NCI-H2107 (cell line): ENCODE measurements at places on chromosomes 1 and 21.

DNA sequence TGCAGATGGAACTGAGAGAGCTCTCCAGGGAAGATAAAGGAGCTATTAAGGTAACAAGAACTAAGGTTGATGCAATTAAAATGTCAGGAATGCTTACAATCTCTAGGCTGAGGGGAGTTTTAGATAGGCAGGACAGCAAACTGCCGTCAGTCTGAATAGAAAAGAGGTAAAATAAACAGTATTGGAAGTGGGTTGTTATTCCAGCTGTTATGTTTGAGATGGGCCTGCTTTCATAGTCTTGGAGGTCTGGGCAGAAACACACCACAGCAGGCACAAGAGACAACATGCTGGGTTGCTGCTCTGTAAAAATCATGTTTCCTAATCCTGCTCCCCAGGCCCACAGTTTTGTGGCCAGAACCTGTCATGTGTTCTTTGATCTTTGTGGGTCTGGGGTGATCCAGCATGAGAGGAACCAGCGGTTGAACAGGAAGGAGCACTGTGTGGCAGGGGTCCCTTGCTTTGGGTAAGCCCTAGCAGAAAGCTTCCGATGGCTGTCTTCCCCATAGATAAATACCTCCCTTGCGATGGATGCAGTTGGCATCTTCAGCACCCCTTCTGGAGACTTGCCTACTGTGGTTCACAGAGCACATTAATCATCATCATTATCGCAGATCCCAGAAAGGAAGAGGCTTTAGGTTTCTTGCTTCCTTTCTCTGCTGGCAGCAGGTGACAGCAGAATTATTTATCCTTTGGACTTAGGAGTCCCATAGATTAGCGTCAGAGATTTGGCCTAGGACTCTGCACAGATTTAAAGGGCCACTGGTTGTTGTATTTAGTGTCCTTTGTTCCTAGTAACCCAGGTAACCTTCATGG is 97.1 kb downstream of the AK5 start:
- DNase-seq = no peak

- no peak for DNase-seq
Measured at GRCh38 chr1:47759251-47759935, 237.8 kb downstream of the TRABD2B start.

DNA sequence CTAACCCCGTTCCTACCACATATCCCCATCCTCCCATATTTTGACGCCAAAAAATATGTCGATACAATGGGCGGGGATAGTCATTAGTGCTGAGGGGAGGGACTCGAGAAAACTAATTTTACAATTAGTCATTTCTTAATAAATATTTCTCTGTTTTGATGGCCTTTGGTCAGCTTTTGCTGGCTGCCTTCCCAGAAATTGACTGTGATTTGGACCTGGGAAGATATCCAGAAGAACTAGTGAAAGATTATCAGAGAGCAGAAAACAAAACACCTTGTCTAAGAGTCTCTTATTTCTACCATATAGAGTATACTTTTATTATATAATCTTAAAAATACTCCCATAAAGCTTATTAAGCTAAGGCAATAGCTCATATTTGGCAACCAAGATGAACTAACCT is 247.6 kb downstream of the MRPL39 start:
- no peak for DNase-seq

DNA sequence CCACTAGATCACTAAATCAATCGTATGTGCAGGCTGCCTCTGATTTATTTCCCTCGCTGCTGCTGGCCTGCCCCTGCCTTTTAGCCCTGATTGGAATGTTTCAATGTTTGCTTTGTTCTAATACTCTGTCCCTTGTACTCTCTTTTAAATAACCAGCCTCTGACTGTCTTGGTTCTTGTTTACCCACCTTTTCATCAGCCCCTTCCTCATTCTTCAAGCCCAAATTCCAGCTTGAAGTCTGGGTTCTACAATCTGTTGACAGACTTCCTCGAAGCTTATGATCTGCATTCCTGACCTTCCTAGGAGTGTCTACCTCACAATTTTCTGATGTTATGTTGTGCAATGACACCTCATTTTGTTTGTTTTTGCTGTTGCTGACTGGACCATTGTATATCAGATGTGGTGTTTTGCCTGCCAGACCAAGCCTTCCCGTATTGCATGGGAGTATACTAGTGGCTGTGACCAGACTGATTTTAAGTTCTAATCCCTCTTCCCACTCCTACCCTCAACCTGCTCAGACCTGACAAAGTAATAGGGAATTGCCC is 46.6 kb upstream of the APOBEC4 start:
- DNase-seq = no peak

- peak; percentile 56 for DNase-seq
Measured at GRCh38 chr1:184973272-184974055, 844 bp downstream of the NIBAN1 start.

- no peak for DNase-seq
Measured at GRCh38 chr1:99176753-99177152, 87.5 kb upstream of the PLPPR4 start.

DNA sequence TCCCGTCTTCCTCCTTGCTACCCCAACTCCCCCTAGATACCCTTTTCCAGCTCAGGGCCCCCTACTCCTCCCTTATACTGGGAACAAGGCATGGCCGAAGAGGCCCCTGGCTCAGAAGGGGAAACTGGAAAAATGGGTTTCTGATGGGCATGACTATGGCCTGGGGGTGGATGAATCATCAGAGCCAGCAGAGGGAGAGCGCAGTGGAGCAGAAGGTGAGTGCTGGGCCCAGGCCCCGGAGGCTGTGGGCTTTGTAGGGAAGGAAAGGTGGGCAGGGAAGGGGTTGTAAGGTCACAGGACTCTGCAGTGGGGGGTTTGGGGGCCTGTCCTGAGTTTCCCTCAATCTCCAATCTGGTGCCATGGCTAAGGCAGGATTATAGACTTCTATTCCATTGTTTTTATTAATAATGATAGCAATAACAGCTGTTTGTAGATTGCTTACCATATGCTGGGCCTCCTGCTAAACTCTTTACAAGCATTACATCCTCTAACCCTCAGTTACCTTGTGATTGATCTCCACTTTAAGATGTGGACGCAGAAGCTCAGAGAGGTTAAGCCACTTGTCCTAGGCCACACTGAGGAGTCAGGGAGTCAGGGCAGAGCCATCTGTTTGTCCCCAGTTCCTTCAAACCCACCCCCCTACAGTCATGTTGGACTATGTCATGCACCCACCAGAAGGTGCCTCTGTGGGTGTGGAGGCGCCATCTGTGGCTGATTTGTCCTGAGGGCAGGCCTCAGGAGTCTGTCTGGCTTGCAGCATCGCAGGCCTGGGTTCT is 36.2 kb upstream of the ZNF362 start:
- DNase-seq = no peak

- DNase-seq = no peak
Measured at GRCh38 chr1:241714321-241715218, 62.5 kb downstream of the WDR64 start.

GRCh38 chr1:51728611-51729155 is 111.8 kb downstream of the OSBPL9 start:
- no peak for DNase-seq

DNA sequence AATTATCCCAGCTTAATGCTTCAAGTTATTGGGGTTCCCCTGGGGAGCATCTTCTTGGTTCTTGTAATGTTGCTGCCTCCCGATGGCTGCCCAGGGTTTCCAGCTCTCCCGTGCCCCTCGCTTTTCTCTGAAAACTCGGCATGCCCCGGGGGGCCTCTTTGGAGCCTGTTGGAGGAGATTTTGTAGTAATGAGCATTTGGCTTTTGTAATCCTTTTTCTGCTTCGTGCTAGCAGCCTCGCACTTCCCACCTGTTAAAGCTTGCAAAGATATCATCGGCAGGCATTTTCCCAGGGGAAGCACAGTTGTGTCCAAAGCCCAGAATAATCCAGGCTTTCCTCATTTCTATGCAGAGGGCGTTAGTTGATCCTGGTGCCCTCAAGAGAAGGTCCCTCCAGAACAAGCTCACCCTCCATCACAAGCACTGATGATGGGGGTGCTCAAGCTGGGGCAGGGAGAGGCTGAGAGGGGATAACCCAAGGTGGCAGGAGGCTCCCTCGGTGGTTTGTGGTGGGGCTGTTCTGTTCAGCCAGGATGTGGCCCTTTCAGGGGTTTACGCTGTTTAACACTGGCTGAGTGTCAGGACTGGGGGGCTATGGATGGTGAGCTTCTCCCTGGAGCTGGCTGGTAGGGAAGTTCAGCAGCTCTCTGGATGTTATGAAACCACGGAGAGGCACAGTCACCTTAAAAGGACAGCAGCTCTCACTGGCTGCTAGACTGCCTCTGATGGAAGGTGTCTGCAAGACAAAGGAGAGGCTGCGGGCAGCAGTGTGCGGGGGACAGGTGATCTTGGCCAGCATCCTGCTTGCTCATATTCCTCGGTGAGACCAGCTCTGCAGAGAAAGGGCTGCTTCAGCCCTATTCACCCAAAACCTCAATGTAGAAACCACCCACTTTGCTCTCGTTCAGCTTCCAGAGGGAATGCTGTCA is 477.1 kb upstream of the VAMP3 start:
- DNase-seq = no peak
